ENCODE measurements at places on chromosomes 5 and 9.

- DNase-seq: no peak
Measured at GRCh38 chr9:90070056-90070455, 465.2 kb downstream of the GADD45G start.

DNA sequence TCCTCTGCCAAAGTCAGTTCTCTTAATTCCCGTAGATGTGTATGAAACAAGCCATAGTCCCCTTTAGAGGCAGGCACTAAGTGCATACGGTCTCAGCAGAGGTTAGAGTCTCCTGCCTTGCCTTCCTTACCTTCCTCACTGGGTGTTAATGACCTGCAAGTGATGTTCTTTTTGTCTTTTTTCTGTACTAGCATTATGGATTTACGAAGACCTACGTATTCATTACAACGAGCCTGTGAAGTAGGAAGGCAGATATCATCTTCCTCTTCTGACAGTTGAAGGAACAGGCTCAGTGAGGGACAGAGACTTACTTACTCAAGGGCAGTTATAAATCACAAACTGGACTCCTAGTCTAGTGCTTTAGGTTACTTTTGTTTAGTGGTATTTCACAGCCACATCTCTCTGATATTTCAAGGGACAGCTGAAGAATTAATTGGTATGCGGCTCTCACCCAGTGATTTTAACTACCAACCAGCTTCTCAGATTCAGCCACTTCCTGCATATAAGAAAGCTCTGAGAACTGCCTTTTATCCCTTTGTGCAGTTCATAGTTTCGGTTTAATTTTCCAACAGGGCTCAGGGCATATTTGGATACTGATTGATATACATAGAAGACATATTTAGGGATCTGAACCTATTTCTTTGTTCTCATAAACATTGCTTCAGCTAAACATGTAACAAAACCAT lies 85.1 kb upstream of the CKMT2 start:
- no peak for DNase-seq

DNA sequence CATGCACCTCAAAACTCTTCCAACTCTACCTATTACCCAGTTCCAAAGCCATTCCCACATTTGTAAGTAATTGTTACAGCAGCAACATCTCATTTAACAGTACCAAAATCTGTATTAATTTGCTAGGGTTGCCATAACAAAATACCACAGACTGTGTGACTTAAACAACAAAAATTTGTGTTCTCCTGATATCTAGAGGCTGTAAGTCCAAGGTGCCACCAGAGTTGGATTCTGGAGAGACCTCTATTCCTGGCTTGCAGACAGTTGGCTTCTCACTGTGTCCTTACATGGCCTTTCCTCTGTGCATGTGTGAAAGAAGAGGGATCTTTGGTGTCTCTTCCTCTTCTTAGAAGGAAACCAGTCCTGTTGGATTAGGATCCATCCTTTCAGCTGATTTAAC lies 203.8 kb upstream of the PIK3R1 start:
- DNase-seq: no peak

- DNase-seq: no peak
Measured at GRCh38 chr5:90985341-90985740, 397.8 kb downstream of the ARRDC3 start.

DNA sequence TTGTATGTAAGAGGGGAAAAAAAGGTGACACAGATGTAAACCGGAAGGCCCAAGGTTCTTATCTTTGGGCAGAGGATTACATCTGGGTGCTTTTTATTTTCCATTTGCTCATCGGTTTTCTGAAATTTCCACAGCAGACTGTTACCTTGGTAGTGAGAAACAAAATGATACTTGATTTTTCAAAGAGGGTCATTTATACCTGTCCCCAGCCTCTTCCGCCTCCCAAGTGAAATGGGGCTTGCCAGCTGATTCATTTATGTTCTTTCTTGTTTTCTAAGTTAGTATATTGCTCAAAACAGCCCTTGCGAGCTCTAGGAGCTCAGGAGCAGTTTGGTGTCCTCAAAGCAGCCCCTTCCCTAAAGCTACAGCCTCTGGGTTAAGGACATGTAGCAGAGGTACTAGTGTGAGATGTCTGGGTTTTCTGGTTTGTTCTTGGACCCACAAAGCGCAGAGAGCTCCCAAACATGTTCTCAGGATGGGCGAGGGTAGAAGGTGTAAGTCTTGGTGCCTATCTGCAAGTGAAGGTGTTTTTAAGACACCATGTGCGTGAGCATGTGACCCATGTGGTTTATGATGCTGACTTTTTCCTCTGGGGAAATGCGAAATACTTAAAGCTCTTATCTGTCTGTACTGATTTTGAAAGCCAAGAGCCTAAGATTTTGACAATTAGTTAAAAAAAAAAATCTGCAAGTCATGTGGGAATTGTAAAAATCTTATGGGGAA lies 38.3 kb downstream of the DAPK1 start:
- DNase-seq: no peak

GRCh38 chr9:110446171-110446570 lies 108.5 kb upstream of the TXNDC8 start:
- DNase-seq: no peak

DNA sequence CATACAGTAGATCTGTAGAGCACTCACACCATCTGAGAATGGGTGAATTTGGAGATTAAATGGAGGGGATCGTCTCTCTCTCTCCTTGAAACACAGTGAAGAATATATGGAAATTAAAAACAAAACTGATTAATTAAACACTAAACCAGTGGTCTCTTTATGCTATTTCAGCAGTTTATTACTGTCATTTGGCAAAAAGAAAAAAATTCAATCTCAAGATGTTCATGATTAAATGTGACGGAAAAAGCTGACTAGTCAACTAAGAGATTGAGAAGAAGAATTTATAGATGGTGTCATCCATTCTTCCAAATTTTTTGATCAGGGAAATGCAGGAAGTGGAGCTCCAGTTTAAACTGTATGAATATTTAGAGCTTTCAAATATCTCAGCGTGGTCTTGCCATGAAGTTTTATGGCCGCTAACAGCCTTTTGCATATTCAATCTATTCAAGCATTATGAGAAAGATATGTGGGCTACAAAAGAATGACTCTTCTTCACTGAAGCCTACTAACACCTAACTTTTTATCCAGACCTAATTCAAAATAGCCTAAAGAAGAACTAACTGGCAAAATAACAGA lies 121.6 kb upstream of the DPYSL3 start:
- no peak for DNase-seq

- DNase-seq: no peak
Measured at GRCh38 chr9:22617156-22617555, 170.5 kb downstream of the DMRTA1 start.

DNA sequence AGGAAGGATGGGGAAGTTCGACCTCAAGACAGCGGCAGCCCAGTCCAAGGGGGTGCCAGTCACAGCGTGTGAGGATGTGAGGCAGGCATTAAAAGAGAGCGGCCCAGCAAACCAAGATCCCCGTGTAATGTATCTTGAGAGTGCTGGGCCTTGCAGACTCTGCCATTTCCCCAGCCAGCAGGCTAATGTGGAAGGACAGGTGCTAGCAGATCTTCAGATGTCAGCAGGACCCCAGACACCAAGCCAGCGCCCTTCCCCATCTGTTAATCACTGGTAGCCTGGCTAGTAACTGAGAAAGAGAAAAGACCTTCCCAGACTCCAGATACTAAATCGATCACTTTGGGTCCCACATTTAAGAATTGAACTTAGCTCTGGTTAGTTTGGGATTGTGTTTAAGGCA lies 62.2 kb downstream of the NTRK2 start:
- DNase-seq: no peak

- DNase-seq: no peak
Measured at GRCh38 chr9:113399646-113400200, 1.4 kb downstream of the ALAD start.

GRCh38 chr5:10600626-10601245 lies 36.9 kb downstream of the ANKRD33B start:
- no peak for DNase-seq
